ENCODE measurements at places on chromosomes 13 and 19.

DNA sequence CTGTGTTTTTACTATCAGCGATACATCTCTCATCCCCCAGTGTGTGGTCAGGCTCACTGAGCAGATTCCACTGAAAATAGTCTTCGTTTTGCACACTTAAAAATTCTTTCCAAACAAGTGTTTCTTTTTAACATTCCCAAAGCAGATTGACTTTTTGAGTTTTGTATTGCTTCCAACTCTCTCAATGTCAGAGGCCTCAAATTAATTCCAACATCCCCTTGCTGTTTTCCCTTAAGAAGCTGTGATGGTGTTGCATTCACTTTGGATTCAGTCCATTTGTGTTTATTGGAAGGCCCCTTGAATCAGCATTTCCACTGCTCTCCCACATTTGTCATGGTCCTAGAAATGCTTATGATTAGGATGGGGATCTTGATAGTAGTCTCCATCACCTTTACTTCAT, 228.7 kb downstream of the KCNRG start:
- no peak for DNase-seq

- DNase-seq: no peak
Observed at GRCh38 chr13:50152655-50153309, 137.5 kb downstream of the KCNRG start.

DNA sequence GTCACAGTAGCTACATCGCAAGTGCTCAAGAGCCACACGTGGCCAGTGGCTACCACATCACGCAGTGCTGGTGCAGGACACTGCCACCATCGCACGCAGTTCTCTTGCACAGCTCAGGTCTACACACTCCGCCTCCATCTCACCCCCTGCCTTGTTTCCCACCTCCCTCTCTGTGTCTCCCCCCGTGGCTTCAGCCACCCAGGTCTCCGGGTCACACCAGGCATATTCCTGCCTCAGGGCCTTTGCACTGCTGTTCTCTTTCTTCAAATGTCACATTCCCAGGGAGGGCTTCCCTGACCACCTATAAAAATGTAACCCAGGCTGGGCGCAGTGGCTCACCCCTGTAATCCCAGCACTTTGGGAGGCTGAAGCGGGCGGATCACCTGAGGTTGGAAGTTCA, 10.6 kb downstream of the CCDC8 start:
- no peak for DNase-seq

- DNase-seq: no peak
Observed at GRCh38 chr13:44474122-44474910, 100.7 kb downstream of the SERP2 start.

DNA sequence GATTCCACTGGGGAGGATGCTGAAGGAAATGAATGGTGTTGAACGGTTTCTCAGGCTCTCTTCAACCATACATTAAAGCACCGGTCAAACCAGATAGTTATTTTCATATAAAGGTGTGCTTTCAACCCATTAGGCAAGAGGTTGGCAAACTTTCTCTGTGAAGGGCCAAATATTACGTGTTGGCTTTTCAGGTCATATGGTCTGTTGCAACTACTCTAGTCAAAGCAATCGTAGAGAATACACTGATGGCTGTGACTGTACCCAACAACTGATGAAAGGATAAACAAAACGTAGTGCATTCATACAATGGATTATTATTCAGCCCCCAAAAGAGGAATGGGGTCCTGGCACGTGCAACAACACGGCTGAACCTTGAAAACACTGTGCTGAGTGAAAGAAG, 5.8 kb downstream of the ZSCAN5A start:
- DNase-seq: no peak

GRCh38 chr13:93700115-93700514, 473.5 kb downstream of the GPC6 start:
- DNase-seq: no peak

- DNase-seq: no peak
Observed at GRCh38 chr13:50685491-50685890, 158.0 kb downstream of the DLEU7 start.
